IPS-NIHi11 (cell line): ENCODE measurements at places on chromosomes 3 and 15.

DNA sequence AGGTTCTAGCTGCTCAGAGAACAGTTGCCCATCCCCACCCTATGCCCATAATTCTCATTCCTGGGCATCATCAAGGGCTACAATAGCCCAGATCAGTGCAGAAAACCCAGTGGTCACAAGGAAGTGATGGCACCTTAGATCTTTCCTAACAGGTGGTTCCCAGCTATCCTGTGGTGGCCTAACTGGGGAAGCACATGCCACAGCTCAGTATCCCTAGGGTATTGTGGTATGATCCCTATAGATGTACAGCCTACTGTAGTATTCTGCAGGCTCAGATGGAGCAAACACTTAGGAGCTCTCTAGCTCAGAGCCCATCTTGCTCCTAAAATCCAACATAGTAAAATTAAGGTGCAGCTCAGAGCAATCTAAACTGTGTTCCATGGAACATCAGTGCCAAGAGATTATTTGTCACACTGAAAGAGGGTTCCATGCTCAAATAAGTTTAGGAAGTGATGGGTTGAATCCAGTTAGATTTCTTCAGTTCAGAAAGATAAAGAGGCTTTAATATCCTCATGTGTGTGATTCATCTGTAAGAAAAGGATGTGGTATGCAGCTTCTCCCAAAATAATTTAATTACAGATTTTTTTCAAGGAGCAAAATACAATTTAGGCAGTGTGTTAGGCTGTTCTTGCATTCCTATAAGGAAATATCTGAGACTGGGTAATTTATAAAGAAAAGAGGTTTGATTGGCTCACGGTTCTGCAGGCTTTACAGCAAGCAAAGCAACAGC, 4.4 kb downstream of the A4GNT start:
- DNase-seq, result no peak

- no peak for DNase-seq
These were observed 68.4 kb downstream of the MTHFS start for GRCh38 chr15:79828447-79828846.

DNA sequence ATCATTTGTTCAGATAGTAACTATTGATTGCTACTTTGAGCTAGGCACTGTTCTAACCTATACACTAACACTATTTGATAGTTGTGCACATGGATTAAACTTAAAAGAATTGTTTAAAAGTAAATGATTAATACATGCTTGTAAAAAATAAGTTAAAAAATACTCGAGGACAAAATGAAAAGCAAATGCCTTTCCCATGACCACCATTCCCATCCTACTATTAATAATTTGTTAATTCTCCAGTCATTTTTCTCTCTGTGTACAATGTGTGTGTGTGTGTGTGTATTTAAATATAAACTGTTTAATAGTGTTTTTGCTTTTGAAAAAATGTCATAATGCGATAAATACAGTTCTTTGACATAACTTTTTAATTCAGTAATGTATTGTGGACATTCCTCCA, 78.7 kb upstream of the KCNMB2 start:
- no peak for DNase-seq

DNA sequence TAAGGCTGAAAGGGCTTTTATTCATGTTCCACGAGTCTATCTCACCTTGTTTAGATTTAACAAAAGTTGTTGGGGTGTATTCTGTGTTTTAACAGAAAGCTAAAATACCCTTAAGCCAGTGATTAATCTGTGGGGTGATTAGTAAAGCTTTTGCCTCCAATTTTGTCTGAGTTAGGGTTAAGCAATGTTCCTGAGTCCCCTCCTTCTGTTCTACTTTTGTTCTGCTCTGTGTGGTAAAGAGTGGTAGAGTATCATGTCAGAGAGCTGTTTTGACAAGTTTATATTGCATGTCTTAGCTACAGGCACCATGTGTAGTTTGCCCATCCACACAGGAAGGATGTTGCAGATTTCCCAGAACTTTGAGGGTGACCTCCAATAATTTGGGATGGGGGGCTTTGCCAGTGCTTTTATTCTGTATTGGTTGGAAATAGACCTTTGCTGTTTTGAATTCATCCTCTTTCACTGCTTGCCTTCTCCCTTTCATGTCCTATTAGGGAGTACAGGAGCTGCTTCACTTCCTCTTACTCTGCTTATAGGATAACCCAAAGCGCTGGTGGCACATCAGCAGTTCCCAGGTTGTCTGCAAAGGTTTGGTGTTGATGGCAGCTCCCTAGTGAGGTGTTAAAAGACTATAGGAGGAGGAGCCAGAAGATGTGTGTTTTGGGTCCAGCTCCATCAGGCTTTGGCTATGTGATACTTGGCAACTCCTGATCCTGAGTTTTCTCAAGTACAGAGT, 7.4 kb downstream of the PDE8A start:
- no peak for DNase-seq

- no peak for DNase-seq
These were observed 39.3 kb downstream of the EMC4 start for GRCh38 chr15:34264076-34264475.

DNA sequence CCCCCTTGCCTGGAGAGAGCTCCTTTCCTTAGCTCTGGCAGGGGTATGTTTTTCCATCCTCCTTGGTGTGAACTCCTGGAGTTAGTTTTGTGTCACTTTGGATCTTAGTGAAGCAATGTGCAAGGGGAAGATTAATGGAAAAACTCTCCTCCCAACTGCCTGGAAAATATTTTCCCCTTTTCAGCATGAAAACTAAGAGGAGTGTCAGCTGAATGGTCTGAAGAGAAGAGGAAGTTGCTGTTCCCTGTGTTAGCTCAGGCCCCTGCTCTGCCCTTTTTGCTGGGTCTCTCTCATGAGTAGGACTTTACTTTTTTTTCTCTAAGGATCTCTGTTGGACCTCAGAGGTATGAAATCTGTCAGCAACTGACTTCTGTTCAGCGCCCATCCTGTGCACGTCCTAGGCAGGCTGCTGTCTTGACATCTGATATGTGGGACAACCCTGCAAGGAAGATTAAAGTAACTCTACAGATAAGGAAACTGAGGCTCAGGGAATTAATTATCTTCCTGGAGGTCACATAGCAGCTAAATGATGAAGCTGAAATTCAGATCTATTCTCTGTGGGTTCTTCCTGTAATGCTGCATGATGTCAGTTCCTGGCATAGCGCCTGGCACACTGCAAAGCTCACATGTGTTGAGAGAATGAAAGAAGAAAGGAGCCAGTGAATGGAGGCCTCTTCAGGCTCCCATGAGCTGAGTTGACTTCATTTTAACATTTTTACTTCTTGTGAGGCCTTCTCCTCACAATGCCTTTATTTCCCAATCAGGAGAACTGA, 109.7 kb upstream of the GALNT15 start:
- DNase-seq, result no peak

DNA sequence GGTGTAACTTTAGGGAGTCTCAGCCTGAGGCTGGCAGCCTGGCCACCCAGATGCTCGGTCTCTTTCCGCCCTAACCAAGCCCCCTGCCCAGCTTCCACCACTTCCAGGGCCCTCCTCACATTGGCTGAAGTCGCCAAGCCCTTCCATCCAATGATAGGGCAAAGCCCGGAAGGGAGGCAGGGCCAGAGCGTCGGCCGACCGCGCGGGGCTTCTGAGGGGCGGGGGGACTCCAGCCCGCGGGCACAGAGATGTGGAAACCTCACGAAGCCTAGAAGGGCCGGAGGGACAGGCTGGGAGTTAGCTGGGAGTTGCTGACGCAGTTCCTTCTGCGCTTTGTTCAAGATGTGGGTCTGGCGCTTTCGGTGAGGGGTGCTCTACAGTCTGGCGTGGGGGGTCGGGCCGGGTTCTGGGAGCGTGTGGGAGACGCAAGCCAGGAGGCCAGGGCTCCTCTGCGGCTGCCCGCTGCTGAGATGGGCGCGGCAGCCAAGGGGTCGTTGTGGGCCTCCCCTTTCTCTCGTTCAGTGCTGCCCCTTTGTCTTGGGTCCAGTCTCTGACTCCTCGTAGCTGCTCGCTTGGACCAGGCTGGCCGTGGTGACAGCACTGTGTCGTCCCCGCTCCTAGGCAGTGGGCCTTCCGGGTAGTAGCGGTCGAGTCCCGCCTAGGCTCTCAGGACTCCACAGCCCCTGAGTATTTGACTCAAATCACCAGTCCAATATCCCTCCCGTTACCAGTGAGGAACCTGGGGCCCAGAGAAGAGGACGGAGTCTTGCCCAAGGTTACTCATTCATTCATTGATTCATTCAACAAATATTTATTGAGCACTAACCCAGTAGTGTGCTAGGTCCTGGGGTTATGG, at the start of gene ZNF660:
Gene ZNF660, plus strand, starts transcription at position 319 of the 856 bp plus-strand sequence. CDS start 9,230 bp downstream, outside the sequence.
- peak; percentile 94 for DNase-seq
